ENCODE measurements at places on chromosomes 6 and 20. TPM values are rescaled to one million over a fixed set of nuclear protein-coding genes. Genes with fewer than 3 reads are reported as not detected.
A peak's percentile ranks its signal among the peaks of the same experiment; 100 is the strongest.

DNA sequence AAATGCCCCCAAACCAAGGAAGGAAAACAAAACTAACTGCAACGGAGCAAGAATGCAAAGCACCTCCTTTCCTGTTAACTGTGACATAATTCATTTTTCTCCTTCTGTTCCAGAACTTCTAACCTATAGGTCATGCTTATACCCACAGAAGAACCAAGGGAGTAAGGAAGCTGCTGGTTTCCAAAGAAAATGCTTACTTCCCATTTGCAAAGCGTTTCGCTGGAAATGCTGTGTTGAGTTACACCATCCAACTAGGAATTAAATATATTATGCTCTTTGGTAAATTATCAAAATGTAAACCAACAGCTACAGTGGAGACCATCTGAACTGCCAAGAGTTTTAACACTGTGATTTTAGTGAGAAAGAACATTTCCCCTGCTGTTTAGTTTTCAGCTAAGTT is 42.9 kb downstream of the ATXN1 start:
- no peak for DNase-seq

Gene SLC22A16
- total RNA-seq: not detected

DNA sequence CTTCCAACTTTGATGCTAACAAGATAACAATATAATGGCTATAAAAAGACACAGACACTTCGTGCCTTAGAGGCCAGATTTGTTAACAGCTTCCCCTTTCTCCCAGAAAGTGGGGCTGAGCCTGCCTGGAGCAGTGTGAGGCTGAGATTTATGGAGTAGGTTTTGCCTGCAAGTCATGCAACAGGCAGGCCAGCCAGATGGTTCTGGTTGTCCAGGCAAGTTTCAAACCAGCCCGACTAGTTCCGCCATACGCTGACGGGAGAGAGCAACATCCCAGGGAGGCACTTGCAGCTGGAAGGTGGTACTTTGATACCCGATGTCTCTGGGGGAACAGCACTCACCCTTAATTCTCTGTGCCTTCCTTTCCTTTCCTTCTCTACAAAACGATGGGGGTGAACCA is 81.3 kb upstream of the NAA20 start:
- no peak for DNase-seq

- DNase-seq: no peak
Measured at GRCh38 chr6:15793288-15793687, 130.5 kb upstream of the DTNBP1 start.

- DNase-seq: peak; percentile 88
Measured at GRCh38 chr6:26327450-26328264, 37.3 kb upstream of the BTN3A2 start.
